ENCODE measurements at places on chromosomes 5 and 9.

GRCh38 chr5:163306421-163306820 is 131.0 kb upstream of the CCNG1 start:
- no peak for DNase-seq

DNA sequence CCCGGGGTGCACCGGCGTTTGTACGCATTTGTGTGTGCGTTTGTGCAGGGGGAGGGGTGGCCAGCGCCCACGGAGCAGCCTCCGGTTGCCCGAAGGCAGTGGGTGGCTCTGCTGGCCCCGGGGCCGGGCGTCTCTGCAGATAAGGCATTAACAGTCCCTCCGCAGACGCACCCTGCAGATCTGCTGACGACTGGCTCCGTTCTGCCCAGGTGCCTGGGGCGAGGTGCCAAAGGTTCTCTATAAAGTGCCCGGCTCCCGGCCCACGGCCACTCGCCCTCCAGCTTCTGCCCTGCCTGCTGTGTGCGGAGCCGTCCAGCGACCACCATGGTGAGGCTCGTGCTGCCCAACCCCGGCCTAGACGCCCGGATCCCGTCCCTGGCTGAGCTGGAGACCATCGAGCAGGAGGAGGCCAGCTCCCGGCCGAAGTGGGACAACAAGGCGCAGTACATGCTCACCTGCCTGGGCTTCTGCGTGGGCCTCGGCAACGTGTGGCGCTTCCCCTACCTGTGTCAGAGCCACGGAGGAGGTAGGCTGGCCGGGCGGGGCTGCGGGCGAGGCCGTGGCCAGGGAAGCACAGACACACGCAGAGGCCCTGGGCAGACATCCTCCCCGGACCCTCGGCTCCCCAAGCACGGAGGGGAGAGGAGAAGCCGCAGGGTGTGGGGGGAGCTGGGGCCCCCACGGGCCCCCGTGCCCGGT is at the start of gene SLC6A19:
TSS of gene SLC6A19 (plus strand) at position 269 of the 699 bp plus-strand sequence. CDS start at position 325, 56 bp downstream.
- DNase-seq = no peak

GRCh38 chr9:70531311-70531710 is 116.9 kb upstream of the KLF9 start:
- DNase-seq = no peak

DNA sequence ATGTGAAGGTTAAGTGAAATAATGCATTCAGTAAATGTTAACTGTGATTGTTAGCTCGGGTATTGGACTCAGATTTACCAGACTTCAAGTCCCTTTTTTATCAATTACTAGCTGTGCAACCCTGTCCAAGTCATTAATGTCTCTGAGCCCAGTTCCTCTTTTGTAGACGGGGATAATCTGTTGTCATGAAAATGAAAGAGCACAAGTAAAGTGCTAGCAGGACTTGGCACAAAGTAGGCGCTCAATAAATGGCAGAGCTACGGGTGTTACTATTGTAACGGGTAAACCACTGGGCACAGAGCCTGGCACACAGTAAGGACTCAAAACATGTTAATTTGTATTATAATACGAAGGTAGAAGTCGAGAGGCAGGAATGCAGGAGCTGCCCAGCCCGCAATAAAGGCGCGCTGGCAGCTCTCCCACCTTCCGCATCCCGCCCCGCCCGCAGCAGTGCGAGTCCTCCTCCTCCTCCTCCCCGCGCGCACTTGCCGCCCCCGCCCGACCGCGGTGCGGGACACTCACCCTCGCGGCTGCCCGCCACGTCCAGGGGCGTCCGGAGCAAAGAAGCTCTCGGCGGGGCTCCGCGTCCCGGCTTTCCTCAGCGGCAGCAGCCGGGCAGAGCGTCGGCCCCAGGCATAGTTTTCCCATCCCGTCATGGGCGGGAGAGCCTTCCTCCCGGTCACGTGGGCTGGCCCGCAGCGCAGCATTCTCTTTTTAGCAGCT is at the start of gene C1QTNF2:
TSS of gene C1QTNF2 (minus strand) at position 637 of the 723 bp plus-strand sequence. CDS start 15,615 bp downstream, outside the sequence.
- DNase-seq = no peak

- DNase-seq = no peak
Measured at GRCh38 chr9:124054582-124055227, 43.1 kb downstream of the LHX2 start.

DNA sequence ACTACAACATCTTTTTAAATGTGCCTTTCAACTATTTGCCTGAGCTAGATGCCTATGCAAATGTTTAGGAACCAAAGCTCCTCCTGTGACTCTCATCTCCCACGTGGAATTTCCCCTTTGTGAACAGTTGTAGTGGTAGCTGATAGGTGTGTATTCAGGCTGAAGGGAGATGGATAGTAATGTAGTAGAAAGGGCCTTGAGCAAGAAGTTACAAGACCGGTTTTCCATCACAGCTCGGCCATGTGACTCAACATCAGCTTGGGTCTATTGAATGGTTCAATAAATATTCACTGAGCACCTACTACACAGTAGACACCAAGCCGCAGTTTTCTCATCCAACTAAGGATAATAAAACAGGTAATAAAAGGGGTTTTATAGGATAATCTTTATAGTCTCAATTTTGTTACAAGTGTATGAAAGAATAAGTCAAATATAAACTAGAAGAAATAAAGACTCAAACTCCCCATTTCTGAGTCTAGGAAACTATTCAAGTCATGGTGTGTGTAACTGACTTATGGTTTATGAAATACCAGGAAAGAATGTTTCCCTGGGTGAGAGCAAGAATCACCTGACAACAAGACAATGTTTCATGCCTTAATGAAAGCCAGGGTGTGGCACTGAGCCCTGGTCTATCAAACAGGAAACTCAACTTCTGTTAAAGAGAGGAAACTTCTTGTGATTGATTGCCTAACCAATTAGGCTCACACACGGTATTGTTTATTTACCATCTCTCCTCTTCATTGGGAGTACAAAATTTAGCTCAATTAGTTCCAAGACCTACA is 187.1 kb upstream of the SPEF2 start:
- no peak for DNase-seq

GRCh38 chr5:7980881-7981280 is 111.9 kb downstream of the MTRR start:
- no peak for DNase-seq

DNA sequence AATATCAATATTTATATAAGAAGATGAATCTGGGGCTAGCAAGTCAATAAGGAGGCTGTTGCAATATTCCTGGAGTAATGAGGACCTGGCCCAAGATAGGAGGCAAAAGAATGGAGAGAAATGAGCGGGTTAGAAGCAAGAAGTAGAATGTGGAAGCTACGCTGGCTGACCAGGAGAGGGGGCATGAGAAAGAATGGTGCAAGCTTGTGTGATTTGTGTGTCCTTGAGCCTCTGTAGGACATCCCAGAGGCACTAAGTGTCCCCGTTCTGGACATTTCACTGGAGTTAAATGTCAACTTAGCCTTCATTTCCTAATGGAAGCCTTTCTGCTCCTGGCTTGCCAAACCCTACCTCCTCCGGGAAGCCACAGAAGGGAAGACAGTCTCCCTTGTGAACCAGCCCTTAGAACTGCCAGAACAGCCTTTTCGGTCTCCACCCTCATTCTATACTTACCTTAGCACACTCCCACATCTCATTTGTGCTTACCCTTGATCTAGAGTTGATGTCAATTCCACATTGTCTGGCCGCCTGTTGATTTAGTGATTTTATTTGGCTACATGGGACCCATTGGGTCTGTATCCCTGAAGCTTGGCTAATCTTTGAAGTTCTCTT is 6.7 kb upstream of the PDE6A start:
- no peak for DNase-seq

DNA sequence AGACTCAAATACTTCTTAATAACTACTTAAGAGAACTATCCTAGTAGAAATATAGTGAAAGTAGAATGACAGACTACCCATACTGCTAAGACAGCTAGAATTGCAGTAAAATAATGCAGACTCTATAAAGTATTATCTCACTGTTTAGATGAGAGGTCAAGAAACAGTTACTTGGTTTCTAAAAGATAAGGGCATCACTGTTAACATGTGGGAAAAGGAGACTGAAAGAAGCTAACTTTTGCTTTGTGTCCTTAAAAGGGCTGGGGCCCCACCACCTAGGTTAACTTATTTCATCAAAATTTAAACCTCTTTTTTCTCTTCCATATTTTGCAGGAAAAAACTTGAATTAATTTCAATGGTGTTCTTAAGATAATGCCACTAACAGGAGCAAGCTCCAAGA is 204.3 kb downstream of the CNTLN start:
- no peak for DNase-seq

DNA sequence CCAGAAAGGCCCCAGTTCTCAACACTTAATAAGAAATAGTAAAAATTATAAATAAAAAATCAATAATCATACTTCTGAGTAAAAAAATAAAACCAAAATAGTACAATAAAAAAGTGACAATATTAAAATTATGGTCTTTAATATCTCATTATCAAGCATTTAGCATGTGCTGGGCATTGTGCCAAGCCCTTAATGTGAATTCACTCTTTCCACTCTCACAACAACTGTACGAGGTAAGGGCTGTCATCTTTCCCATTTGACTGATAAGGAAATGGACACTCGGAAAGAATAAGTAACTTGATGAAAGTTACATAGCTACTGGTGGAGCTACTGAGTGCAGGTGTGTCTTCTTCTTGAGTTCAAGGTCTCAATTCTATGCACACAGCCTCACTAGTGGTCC is 43.6 kb downstream of the SEC61B start:
- no peak for DNase-seq

GRCh38 chr5:110612794-110613247 is 113.7 kb downstream of the TMEM232 start:
- no peak for DNase-seq

GRCh38 chr5:91158011-91158410 is 225.1 kb downstream of the ARRDC3 start:
- no peak for DNase-seq

DNA sequence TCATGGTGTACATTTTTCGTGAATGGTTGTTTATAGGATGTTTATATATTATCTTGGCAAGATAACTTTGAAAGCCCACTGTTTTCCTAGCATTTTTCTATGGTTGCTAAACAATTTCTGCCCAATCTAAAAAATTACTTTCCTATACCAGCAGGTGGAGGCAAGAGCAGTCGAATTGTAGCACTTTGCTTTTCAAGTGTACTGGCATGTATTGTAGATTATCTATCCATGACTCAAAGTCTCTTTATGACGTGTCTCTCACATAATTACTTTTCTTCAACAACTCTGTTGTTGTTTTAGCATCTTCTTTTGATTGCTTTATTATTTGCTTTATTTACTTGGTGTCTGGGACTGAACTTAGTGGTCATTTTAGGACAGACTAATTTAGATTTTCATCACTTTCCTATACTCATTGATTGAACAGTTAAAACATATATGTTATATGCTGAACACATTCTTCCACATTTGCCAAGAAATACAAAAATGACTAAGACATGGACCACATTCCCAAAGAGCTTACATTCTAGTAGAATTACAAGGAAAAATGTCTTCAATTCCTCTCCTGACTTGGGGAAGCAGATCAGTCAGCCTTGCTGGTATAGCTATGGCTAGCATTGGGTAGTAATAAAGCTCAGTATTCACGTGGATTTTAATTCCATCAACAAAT is 20.7 kb downstream of the NLN start:
- no peak for DNase-seq

DNA sequence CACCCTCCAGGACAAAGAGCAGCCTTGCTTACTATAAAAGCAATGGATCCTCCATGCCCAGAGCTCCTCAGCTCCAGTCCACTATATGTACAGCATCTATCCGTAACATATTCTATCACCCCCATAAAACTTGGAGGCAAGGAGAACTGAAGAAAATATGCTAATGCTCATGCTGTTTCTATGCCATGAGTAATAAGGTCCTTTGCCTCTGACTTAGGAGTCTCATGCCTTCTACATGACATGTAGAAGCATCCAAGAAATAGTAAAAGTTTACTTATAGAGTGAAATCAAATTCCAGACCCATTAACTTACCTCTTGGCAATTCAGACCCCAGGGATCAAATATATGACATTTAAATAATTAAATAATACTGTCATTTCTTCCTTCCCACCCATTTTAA is 33.7 kb downstream of the SSBP2 start:
- no peak for DNase-seq

GRCh38 chr5:117315170-117315569 is 740.5 kb upstream of the SEMA6A start:
- no peak for DNase-seq

DNA sequence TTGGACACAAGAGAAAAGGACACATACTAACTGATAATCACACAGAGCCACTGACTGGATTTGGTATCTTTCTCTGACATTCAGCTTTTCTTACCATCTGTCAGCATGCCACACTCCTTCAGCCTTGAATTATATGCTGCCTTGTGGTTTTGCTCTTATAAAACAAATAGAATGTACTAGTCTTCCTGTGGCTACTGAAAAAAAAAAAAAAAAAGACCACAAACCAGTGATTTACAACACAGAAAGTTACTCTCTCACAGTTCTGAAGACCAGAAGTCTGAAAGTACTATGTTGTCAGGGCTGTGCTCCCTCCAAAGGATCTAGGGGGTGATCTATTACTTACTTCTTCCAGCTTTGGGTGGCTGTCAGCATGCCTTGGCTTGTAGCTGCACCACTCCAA is 82.3 kb downstream of the THBS4 start:
- DNase-seq = no peak

DNA sequence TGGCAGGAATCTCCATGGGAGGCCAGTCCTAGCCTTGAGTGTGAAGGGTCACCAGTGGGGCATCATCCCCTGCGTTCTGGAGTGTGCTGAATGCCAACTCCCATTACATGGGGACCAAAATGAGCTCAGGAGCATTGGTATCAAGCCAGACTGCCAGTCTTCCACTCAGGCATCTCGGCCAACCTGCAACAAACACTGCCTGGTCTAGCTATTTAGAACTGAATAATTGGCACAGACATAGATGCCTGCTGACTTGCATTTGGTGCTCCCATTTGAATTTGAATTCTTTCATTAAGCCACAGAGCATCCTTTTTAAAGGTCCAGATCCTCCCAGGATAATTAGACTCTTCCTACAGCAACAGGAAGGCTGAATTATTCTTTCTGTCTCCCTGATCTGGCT is 116.6 kb upstream of the ABCA1 start:
- DNase-seq = no peak

GRCh38 chr5:75843319-75843718 is 126.1 kb upstream of the POC5 start:
- no peak for DNase-seq

DNA sequence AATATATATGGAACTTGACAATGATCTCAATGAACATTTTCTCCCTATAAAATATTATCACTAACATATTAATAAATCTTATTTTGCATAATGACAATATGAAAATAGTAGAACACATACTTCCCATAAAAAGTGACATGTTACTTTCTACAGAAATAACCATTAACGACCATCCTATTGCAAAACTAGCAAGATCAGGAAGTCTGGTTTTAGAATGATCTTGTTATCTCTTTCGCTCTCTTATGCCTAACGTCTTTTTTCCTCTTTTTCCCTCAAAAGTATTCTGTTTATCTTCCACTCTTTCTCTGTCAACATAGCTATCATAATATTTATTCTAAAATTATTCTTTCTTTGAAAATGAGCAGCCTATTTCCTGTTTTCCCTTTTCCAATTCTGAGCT is 21.6 kb upstream of the C5orf46 start:
- no peak for DNase-seq

DNA sequence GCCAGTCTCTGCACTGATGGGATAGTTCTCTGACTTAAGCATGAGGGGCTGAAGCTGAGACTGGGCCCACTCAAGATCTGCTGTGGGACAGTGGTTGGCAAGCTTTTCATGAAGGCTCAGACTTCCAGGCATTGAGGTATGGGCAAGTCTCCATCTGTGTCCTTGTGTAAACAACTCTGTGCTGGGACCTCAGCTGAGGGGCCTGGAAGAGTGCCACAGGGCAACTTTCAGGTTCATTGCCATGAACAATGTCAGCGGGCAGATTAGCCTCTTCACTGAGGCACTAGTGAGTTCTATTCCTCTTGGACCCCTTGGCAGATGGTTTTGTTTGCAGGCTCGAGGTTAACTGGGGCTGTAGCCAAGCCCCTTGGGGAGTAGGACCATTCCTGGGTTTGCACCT is 127.1 kb downstream of the MRPS30 start:
- DNase-seq = no peak
